ENCODE measurements at places on chromosomes 5 and 9.

DNA sequence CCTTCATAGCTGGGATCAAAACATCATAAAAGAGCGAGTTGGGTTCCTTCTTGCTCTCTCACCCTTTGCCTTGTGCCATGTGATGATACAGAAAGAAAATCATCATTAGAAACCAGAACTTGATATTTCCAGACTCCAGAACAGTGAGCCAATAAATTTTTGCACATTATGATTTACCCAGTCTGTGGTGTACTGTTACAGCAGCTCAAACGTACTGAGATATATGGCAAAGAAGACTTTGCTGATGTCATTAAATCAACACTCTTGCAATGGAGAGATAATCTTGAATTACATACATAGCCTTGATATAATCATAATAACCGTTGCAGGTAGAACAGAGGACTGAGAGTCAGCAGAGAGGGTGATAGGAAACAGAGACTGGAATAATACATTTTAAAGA lies 1271.6 kb downstream of the CDH12 start:
- no peak for DNase-seq

- no peak for DNase-seq
These were observed 16.4 kb downstream of the TARS1 start for GRCh38 chr5:33457126-33457525.

GRCh38 chr5:9782826-9783560 lies 152.8 kb upstream of the TAS2R1 start:
- DNase-seq, result no peak

DNA sequence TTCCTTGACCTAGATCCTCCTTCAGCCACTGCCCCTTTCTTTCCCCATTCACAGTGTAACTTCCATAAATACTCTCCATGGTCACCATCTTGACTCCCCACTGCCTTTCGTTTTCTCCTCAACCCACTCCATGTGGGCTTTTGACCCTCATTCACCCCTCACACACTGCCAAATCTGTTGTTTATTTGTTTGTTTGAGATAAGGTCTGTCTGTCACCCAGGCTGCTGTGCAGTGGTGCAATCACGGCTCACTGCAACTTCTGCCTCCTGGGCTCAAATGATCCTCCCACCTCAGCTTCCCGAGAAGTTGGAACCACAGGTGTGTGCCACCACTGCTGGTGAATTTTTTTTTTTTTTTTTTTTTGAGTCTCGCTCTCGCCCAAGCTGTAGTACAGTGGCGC lies 162.9 kb downstream of the FGF1 start:
- no peak for DNase-seq

DNA sequence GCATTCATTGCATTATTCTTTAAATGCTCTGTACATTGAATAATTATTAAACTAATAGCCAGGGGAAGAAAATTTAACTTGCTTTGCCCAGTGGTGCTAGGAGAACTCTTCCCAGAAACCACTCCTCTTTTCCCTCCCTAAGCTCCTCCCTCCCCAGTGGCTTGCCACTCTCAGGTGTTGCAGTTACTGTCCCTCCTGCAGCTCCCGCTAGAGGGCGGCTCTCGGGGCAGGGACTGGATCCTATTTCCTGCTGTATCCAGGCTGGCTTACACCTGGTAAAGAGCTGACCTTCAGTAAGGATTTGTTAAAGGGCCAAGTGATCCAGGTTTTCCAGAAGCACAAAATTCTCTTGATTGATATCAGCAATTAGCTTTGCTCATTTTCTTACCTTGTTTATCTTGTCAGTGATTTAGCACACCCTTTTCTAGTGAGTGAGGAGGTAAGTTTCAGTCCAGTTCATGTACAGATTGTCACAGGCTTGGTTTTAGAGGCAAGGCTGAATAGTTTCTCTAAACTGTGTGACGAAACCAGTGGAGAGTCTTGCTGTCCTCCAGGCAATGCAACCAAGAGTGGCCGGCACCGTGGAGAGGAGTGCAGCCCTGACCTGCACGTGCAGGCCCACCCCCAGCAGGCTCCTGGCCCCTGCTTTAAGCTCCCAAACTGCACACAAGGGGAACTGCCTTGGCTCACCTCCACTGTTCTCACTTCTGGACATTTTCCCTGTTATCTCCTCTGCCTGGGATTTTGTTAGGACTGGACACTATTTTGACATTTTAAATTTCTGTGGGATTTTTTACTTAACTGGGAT lies 423.8 kb downstream of the SPOCK1 start:
- DNase-seq, result no peak

GRCh38 chr5:318341-318897 lies 3.1 kb upstream of the AHRR start:
- no peak for DNase-seq

DNA sequence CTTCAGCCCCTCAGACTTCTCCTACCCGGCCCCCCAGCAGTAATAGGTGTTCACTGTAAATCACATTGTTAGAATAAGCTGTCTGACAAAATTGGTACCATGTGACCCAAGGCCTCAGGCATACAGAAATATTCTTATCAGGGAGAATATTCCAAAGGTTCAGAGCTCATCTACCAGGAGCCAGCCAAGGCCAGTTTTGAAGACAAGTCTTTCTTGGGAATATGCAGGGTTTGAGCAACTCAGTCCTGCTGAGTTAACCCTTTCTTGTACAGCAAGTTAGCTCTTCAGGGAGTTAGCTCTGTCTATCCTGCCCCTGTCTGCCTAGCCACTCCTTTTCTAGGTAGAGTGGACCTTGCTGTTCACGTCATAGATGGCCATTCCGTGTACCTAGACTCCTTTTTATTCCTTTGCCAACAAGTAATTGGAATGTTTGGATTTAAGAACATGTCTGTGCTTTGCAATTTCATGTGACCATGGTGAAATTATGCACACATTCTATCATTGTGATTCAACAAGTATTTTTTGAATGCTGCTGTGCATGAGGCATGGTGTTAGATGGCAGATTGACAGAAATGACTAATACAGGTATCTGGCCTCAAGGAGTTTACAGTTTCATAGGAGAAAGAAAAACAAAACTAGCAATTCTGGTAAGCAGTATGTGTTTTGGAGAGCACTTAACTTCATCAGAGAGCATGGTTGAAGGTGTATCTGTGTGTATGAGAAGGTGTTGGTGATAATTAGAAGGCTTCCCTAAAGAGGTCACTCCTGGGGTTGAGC lies 22.6 kb downstream of the TGFBR1 start:
- DNase-seq, result no peak

DNA sequence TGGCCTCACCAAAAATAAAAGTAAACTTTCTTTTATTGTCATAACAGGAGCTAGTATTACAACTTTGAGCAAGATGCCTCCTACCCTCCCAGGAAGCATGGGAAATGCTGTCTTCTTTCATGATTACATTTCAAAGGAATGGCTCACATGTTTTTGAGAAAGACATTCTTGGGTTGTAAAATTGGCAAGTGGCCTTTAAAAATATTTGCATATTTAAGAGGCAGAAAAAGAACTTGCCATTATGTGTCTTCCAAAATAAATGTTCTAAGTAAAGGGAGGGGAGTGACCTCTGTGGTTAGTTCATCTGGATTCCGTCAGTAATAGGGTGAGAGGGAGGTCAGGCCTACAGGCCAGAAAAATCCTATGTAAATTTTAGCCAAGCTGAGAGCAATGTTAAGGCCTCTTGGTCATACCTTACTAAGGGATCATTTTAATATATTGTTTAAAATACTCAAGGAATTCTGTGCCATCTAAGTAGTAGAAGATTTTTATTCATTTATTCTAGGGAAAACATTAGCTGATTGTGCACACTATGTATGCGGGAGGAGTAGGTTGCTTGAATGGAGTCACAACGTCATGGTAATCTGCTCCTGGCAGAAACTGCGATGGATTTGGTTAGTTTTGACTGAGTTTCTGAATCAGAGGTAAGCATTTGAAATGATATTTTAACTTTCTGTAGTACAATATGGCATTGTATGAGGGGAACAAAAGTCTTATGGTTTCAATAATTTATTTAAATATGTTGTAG lies 1485.7 kb upstream of the CDH9 start:
- peak; percentile 32 for DNase-seq

DNA sequence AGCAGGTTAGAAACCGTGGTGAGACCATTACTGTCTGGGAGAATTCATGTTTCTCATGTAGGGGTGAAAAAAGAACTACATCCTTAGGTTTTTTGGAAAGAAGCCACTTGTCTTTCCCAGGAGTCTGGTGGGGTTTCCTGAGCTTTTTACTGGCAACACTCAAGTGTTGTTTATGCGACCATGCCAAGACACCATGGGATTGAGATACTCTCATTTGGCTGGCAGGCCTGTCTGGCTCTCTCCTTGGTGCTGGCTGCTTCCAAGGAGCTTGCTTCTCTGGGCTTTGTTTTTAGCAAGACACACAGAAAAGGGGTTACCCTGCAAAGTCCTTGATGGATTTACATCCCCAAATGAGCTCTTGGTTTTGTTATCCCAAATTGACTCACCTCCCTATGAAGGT lies 80.9 kb upstream of the ISL1 start:
- DNase-seq, result peak; percentile 14

DNA sequence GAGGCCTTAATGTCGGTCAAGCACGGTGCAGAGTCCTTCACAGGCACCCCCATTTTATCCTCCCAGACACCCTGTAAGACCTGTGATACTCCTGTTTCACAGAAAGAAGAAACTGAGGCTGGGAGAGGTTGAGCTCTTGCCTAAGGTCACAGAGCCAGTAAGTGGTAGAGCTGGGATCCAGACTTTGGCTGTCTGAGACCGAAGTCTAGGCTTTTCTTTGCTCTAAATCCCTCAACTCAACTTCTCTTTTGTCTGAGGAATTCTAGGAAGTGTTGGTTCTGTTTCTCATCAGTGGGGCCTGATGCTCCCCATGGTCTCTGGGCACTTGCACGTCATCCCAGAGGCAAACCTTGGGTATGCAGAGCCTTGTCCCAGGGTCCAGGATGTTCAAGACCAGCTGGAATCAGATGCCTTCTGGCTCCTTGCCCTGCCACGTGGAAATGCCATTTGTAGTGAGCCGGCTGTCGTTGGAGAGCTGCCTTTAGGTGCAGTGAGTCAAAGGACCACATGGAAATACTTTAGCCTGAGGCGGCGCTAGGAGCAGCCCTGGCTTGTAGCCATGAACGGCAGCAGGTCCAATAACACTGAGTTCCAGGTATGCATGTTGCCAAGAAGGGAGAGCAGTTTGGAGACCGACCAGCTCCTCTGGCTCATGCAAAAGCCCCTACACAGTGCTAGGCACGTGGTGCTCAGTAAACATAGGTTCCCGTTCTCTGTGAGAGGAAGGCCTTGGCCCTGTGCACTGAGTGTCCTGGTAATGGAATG lies 9.2 kb downstream of the DCANP1 start:
- DNase-seq, result peak; percentile 36

- no peak for DNase-seq
These were observed 1.5 kb downstream of the KIF12 start for GRCh38 chr9:114097613-114098020.

DNA sequence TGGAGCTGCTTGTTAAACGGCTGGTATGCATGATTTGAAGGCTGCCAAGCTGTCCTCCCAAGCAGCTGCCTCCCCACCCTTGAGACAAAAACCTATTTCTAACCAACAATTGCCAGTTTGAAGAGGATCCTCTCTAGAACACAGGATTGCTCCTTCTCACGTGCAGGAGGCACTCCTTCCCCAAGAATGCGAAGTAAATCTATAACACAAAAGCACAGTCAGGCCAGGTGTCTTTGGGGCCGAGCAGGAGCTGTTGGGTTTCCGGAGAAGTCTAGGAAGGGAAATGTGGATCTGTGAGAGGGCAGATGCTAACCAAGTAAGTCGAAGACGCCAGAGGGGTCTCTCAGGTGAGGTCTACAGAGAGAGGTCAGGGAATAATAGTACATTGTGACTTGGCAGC lies 35.4 kb upstream of the GNPDA1 start:
- DNase-seq, result no peak

DNA sequence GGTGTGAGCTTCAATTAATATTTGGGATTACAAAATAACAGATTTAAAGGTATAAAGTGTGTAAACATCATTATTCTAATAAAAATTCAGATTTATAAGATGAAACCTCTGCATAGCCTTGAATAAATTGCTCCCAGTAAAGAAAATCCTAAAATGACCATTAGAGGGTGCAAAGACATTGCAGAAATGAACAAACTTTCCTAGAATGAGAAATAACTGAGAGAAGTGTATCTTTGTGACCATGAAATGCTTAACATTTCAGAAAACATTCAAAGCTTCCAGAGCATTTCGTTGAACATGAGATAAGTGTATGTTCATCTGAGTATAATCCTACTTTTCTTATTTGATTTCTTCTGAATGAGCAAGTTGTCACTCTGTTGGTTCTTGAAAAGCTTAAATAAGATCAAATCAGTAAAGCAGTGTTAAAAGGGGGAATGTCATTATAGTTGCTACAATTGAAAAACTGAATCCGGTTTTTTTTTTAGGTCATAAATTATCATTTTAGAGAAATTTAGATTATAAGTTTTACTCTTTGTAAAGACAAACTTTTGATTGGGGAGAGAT lies 24.7 kb upstream of the NUDT12 start:
- peak; percentile 71 for DNase-seq

DNA sequence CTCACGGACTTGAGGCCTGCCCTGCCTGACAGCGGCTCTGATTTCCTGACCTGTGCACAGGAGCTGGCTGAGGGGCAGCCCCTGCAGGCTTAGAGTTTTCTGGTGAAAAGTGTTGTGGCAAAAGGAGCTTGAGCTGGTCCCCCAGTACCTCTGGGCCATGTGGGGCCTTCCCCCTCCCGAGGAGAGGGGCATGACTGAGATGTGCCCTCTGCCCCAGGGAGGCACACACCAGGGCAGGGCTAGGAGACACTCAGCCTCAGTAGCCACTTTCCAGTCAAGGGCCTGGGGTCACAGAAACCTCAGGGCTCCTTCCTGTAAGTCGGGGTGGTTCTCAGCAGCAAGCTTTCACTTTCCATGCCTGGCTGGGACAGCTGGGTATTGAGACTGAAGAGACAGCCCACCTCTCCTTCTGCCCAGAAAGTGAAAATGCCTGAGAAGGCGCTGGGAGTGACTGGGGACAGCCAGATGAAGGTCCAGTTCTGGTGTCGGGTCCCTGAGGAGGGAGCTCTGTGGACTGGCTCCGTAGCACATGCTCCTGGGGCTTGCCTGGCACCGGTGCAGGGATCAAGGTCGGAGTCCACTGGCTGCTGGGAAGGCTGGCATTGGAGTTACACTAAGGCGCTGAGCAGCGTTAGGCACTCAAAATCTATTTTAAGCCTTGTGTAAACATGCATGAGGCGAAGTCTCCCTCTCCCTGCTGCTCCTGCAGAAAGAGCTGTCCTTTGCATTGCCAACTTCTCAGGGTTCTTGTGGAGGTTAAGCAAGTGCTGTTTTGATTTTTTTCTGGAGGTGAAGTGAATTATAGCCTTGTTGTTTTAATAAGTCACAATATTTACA lies 394.9 kb downstream of the GADD45G start:
- DNase-seq, result peak; percentile 61

GRCh38 chr5:138370537-138370936 lies 18.1 kb downstream of the KDM3B start:
- no peak for DNase-seq

GRCh38 chr5:54964405-54964804 lies 21.0 kb downstream of the ESM1 start:
- no peak for DNase-seq

Measured in pons (tissue), 1 donor.